Posterior cingulate gyrus (tissue), 11 donors: ENCODE measurements at places on chromosomes 2 and 18.

- DNase-seq = no peak
Measured at GRCh38 chr18:33906046-33906445, 318.7 kb downstream of the NOL4 start.

GRCh38 chr18:51195451-51196117 lies 1.9 kb downstream of the MEX3C start:
- DNase-seq = no peak

GRCh38 chr2:37800176-37800858 lies 124.8 kb upstream of the RMDN2 start:
- no peak for DNase-seq

- DNase-seq = no peak
Measured at GRCh38 chr2:8264981-8265380, 416.9 kb upstream of the ID2 start.

DNA sequence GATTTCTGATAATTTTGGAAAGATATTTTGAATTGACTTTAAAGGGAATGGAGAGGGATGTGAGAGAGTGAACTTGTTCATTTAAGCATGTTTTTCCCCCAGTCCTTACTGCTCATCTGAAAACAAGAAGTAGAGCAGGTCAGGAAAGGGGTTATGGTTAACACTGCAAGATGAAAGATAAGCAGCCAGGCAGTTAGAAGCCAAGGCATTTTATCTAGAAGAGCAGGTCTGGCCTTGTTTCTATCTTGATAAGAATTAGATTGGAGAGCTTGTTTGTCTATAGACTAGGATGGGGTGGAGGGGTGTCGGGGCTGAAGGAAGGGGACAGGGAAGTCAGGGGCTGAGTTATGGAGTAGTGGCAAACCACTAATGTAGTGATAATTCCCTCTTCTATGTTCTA lies 171.6 kb downstream of the IKZF2 start:
- no peak for DNase-seq

- DNase-seq = no peak
Measured at GRCh38 chr2:205868053-205868452, 185.8 kb downstream of the NRP2 start.

- DNase-seq = peak; percentile 50
Measured at GRCh38 chr2:130837811-130838565, 1.3 kb downstream of the ARHGEF4 start.

DNA sequence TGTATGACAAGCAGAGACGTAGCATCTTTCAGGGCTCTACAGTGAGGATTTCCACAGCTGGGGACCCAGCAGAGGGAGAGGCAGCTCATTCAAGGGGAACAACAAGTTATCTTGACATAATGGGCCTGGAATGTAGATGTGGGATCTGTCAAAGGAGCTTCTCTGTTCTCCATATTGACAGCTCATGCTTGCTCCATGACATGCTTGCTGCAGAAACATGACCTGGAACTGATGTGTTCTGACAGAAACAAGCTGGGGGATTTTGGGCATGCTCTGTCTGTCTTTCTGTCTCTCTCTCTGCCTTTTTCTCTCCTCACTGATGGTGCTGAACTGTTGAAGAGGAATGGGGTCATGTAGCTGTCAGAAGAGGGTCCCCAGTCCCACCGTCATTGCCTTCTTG lies 79.6 kb downstream of the MMADHC start:
- DNase-seq = no peak

- no peak for DNase-seq
Measured at GRCh38 chr2:19796035-19796695, 105.6 kb downstream of the TTC32 start.

- DNase-seq = no peak
Measured at GRCh38 chr2:213627054-213627710, 342.9 kb downstream of the SPAG16 start.

DNA sequence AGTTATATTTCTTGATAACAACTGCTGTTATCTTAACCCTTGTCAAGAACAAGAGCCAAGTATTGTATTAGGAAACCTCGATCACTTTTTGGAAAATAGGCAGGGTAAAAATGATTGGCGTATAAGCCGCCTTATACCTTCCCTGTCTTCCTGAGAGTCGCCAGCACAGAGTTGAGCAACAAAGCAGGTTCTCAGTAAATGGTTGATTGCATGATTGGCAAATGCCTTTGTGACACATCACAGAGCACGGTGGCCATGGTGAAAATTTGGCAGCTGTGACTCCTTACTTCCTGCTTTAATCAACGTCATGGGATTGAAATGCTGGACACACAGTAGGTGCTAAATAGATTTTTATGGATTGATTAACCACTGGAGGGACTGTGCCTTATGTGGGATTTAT lies 3.9 kb upstream of the KLHL29 start:
- DNase-seq = no peak

GRCh38 chr2:65026154-65026553 lies 30.1 kb upstream of the CEP68 start:
- no peak for DNase-seq

DNA sequence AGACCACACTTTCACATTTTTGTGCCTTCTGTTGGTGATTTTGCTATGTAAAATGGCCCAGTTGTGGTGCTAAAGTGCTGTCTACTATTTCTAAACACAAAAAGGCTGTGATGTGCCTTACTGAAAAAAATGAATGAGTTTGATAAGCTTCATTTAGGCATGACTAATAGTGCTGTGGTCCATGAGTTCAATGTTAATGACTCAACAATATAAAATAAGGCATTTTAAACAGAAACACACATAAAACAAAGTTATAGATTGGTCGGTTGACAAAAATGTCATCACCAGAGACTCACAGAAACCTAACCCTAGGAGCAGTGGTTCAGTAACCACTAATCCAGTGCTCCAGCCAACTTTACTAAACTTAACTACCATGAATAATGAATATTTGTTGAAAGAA lies 160.0 kb downstream of the DNAH6 start:
- DNase-seq = no peak

DNA sequence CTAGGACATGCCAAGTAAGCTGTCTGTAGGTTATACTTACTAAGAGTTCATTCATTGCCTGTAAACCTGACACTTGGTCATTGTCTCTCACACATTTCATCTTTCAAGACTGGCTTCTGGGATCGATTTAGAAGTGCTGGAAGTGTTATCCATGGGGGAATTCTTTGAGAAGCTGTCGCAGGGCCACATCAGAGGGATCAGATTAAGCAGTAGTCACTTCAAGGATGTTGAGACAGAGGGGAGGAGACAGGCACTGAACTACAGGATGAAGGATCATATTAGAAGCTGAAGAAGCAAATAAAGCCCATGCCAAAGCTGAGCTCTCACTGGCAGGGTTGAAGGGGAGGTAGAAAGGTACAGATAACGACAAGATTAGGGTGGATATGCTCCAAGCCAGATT lies 49.0 kb downstream of the CDK15 start:
- DNase-seq = no peak

- no peak for DNase-seq
Measured at GRCh38 chr2:5736050-5736449, 43.9 kb downstream of the SOX11 start.

DNA sequence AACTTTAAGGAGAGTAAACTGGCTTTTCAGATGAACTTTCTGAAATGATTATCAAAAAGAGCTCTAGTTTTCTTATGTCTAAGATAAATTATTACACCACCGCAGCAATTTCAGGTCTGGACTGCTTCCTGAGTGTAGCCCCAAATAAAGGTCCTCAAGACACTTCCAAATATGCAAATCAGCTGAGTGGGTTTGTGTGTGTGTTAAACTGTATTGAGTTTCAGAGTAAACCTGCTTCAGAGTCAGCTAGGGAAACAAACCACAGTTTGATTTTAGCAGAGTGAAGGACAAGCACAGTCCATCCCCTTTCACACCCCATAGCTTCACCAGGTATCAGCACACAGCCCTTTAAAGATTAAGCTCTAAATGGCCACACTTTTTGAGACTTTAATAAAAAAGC lies 168.7 kb downstream of the NRXN1 start:
- DNase-seq = no peak

- DNase-seq = no peak
Measured at GRCh38 chr2:6764968-6765723, 100.6 kb downstream of the CMPK2 start.

GRCh38 chr2:181658444-181658843 lies 1.5 kb upstream of the CERKL start:
- DNase-seq = no peak

DNA sequence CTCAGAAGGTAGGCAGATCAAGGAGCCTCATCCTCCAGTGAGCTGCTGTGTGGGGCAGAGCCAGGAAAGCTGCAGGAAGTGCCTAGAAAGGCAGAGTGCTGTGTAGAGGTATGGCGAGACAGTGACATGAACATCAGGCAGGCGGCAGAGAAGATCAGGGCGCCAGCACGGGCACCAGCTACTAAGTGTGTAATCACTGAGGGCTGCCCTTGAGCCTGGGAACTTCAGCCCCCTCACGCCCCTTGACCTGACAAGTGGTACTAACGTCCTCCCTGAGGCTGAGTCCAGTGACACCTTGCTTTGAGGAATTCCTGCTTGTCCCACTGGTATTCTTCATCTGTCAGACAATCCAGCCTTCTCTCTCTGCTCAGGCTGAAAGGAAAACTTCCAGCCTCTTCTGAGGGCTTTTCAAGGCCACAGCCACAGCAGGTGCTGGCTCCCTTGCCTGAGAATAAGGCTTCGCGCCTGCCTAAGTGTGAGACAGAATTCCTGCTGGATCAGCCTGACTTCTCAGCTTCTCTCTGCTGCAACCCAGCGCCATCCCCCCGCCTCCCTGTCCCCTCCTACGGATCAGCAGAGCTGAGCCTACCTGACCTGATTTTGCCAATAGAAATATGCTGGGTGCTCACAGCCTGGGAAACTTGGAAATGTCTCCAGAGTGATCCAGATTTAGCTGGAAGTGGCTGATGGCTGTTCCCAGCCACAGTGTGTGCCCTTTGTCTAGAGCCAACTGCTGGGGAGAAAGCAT lies 148.0 kb downstream of the SMAD7 start:
- DNase-seq = peak; percentile 96

GRCh38 chr2:72581560-72582181 lies 244.2 kb downstream of the EXOC6B start:
- no peak for DNase-seq

- no peak for DNase-seq
Measured at GRCh38 chr2:125870264-125870663, 785.7 kb upstream of the GYPC start.

DNA sequence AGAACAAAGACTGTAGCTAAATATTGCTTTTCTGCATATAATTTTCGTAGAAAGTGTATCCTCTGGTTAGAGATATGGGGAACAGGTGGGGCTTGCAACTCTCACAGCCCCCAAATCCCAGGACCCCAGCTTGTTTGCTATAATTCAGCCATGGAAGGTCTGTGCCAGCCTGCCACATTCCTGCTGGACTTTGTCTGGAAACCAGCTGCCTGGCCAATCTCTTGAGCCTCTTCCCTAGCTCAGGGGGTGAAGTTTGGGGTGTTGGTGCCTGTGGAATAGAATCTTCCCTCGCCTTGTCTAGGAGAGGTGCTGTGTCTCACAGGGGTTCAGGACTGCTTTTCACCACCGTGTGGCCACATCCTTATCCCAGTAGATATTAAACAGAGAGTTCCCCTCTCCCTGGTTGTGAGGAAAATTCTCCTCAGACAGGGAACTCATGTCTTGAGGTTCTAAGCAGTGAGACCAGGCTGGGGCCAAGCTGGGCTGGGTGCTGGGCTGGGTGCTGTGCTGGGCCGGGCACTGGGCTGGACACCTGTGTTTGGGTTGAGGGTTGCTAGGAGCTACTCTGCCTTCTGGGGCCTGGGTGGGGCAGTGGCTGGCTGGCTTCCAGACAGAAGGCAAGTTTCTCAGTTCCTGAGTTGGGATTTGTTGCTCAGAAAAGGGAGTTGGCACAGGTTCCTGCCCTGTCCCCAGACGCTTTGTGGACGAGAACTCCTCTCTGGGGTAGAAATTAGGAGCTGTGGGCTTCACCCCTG lies 12.3 kb downstream of the TOGARAM2 start:
- DNase-seq = no peak

GRCh38 chr2:205769495-205769850 lies 87.2 kb downstream of the NRP2 start:
- DNase-seq = no peak

DNA sequence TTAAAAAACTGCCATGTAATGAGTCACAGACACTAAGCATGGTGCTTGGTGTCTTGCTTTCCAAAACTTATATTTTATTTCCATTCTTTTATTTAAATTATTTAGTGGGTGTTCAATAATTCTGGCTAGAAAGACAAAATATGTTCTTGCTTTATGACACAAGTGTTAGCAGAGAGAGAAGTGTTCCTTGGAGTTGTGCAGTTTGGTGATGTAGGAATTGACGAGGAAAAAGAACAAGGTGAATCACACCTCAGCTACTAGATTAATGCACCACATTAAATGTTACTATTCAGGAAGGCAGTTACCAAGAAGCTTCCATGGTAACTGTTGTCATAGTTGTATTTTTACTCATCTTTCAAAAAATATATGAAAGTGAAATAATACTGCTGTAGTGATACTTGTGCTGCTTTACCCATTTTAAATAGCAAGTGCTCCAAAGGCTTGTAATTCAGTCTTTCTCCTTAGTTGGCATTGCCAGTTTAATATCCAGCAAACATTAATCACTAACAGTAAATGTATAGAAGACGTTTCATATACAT lies 28.3 kb downstream of the ADAM23 start:
- DNase-seq = no peak

DNA sequence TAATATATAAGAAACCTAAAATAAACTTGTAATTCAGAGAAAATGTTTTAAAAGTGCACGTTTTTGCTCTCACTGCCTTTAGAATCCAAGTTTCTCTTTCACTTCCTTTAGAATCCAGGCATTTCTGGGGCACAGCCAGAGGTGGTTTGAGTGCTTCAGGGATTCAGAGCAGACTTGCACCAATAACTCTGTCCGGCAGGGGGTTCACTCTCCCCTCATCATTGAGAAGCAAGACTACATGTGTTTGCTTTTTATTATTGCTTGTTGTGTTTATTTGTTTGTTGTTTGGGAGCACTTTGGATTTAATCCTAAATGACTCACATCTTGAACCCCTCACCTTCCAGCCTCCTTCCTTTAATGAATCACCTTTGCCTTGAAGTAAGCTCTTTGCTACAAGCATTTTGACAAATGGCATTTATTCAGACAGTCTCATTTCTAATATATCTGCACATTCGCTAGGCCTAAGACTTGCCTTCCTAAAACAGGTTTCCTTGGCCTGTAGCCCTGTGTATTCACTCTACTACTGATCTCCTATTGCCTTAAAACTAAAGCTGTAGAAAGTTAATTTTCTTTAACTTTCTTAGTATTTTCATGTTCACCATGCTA lies 233.5 kb upstream of the ATP5MC3 start:
- DNase-seq = peak; percentile 10

- no peak for DNase-seq
Measured at GRCh38 chr18:35495536-35496314, 2.0 kb downstream of the INO80C start.

DNA sequence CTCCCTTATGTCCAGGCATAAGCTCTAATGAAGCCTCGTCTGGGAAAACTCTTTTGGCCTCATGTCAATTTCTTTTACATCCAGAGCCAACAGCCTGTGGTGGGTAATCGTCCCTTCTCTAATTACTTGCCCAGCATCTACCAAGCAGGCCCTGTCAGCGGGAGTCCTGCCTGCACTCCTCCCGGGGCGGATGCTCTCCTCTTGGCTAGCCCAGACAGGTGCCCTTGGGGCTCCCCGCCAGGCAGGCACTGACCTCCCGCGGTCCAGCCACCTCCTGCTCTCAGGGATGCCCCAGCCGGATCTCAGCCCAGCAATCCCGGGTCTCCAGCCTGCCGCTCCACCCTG lies 74.2 kb downstream of the NCAPH start:
- DNase-seq = no peak

- no peak for DNase-seq
Measured at GRCh38 chr2:174839662-174840061, 75.4 kb upstream of the CHRNA1 start.

- no peak for DNase-seq
Measured at GRCh38 chr2:177391822-177392372, 676 bp upstream of the AGPS start.
